Right ventricle myocardium inferior (tissue), 1 donor: ENCODE measurements at places on chromosomes 16 and 17. TPM values are rescaled to one million over a fixed set of nuclear protein-coding genes. Genes with fewer than 3 reads are reported as not detected.
A peak's percentile ranks its signal among the peaks of the same experiment; 100 is the strongest.

Gene SKAP1
- total RNA-seq: 0.38 TPM

Gene CDT1
- 0.65 TPM for total RNA-seq

Gene SEZ6
- total RNA-seq: not detected

- DNase-seq: no peak
These were observed 3.8 kb downstream of the AXIN2 start for GRCh38 chr17:65557349-65558310.

DNA sequence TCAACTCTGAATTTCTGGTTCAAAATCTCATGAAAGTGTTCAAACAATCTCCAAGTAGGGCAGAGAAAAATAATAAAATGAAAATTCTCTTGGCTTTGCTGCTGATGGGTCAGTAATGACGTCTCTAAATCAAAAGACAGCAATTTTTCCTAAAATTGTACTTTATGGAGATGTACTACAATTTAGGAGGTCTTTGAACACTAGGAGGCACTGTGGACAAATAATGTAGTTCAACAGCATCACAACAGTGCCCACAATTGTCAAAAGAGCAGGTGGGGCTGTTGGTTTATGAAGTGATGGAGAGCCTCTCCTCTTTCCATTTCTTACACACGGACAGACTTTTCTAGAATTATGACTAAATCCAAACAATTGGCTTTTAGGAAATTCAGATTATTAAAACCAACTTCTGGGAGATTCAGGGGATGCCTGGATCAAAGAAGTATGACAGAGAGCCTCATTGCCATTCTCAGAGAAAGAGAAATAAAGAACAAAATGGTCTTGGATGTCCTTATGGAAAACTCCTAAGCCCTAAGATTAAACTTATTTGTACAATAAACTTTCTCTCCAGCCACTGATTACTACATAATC is 23.8 kb downstream of the EZH1 start:
- no peak for DNase-seq

GRCh38 chr16:917591-918061 is 53.2 kb downstream of the LMF1 start:
- DNase-seq: peak; percentile 39
